ENCODE measurements at places on chromosomes 16 and 17.

DNA sequence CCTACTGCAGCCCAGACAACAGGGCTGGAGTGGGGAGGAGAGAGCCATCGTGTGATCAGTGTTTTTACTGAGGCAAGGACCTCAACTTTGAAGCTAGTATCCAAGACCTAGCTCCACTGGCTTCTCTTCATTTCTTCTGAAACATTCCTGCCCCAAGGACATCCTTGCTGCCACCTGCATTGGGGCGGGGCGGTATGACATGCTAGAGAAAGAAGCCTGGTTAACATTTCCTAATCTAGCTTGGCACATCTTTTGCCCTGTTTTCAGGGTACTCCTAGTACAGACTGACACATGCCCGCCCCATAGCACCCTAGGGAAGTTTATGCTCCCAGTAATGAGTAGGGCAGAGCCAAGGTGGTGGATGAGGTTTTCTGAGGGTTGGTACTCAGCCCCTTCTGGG is 17.8 kb upstream of the ANKRD40CL start:
- no peak for DNase-seq

- DNase-seq = no peak
Observed at GRCh38 chr17:80453126-80453997, 23.0 kb downstream of the NPTX1 start.

DNA sequence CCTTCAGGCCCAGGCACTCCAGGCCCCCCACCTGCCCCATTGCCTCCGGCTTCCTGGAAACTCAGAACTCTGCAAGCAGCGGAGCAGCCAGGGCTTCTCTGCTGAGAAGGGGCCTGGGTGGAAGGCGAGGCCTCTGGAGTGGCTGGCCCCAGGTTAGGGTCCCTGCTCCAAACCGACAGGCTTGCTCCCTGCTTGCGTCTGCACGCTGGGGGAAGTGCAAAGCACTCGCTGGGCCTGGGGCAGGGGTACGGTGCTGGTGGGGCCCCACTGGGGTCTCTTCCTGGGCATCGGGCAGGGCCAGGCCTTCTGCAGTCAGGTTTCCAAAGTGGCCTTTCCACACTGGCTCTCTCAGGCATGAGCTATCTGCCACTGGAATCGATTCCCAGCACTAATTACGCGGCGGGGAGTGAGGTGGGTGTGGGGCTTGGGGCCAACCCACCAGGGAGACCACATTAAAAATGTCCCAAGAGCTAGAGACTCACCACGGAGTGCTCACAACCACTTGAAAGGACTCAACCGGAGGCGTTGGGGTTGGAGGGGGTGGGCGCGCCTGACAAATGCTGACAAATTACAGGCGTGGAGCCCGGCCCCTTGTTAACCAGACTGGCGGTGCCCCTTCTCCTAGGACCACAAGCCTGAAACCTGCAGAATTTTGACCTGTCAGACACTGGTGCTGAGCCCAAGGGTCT is 17.9 kb downstream of the FAM83G start:
- DNase-seq = no peak

DNA sequence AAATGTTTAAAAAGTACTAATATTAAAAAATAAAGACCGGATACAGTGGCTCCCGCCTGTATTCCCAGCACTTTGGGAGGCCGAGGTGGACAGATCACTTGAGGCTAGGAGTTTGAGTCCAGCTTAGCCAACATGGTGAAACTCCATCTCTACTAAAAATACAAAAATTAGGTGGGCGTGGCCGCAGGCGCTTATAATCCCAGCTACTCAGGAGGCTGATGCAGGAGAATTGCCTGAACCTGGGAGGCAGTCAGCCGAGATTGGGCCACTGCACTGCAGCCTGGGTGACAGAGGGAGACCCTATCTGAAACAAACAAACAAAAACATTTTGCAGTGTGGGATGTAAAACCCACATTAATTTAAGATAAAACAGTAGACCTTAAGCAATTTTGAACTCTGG is 11.8 kb downstream of the CDC27 start:
- DNase-seq = no peak

DNA sequence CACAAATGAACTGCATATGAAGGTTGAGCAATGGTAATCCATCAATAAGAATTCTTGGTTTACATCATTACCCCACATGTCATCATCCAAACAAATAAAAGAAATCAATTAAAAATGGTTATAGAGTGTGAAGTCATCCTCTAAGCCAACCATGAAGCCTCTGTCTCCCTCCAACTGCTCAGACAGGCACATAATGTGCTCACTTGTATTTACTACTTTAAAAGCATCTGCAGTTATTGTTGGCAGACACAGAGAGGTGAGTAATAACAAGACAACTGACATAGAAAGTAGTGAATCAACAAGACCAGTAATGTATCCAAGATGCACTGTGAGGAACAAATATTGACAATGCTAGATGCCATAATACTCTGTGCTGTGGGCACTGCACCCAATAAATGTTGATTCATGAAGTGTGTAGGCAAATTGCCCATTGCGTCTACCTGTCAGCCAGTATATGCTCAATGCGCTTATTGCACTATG is 20.0 kb downstream of the ADAMTS18 start:
- DNase-seq = no peak

DNA sequence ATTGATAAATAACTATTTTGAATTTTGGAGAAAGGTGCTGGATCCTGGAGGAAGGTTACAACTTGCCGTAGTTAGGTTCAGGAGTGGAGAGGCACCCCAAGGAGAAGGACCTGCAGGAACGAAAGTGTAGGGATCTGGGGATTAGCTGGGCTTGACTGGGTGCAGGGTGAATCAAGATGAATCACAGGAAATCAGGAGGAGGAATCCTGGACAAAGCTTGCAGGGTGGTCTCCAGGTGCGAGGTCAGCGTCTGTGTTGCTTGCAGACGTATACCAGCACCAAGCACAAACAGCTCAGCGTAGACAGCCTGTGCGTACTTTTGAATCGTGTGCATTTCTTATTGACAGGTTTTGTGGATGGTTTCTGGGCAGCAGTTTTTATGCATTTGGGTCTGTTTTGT is 144.3 kb downstream of the MSI2 start:
- DNase-seq = no peak

DNA sequence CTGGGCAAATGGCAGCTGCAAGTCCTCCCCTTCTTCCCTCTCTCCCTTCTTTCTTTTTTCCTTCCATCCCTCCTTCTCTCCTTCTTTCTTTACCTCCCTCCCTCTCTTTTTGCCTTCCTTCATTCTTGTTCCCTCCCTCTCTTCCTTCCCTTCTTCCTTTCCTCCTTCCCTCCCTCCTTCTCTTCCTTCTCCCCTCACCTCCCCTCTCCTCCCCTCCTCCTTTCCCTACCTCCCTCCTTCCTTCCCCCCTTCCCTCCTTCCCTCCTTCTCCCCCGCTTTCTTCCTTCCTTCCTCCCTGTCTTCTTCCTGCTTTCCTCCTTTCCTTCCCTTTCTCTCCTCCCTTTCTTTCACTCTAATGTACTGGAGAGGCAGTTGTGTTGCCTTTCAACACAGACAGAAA is 110.8 kb upstream of the SALL1 start:
- DNase-seq = no peak

DNA sequence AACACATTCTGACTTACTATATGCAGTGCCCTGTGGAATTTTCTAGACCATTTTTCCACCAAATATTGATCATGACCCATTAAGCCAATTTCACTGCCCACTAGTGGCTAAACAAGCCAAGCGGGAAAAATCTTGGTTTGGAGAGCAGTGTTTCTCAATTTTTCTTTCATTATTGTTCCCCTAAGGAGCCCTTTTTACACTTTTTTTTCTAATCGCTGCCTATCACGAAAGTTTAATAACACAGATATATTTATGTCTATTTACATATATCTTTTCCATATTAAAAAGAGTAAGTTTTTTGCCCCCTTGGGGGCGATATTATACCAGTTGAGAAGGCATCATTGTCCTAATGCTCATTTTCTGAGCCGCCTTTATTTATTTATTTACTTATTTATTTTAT is 10.8 kb upstream of the TLCD3B start:
- no peak for DNase-seq

DNA sequence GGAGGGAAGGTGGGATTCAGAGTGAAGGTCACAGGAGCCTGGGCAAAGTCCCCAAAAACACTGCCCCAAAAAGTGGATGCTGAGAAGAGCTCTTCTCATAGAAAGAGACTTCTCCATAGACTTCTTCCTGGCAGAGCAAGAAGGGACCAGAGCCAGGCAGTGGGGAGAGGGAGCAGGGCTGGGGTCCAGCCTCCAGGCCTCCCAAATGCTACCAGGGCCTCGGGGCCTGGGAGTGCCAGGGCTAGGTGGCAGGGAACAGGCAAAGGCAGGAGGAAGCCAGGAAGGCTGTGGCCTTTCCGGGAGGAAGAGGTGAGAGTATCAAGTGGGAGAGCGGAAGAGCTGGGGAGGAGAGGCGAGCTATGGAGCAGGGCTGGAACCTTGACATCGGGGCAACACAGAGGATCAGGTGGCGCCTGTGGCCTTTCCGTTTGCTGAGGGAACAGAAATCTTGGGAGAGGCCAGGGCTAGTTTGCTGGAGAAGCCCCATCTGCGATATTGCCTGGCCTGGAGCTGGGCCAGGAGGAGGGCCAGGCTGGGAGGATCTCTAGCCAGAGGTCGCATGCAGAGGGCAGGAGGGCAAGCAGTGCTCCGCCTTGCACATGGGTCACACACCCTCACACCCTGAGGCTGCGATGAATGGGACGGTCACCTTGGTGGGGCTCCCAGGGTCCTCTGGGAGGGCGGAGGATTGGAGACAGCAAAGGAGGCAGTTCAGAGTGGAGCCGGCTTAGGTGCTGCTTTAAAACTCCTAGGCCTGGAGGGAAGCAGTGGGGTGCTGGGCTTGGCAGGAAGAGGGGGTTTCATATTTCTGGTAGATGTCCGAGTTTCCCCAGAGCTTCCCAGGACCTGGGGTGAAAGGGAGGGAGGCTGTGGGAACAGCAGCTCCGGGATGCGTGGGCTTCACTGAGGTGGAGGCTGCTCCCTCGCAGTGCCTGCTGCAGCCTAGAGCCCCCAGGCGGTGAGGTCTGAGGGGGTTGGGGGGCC is 3.4 kb downstream of the SLC16A5 start:
- DNase-seq = no peak

DNA sequence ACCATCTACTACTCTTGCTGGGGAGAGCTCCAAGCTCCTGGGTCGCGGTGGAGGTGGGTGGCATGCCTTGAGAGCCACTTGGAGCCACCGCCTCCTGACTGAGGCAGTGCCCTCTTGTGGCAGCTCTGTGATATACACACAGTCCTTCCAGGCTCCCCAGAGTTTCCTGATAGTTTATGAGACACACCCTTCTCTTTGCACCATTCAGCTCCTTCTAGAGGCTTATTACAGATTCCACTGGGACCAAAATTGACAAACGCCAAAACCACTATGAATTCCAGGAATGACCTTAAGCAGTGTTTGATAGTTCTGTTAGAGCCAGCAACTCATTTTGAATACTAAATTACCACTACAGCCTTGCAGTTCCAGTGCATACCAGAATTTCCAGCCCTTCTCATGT is 170.1 kb upstream of the CDH13 start:
- DNase-seq = peak; percentile 57

- DNase-seq = no peak
Observed at GRCh38 chr16:49019081-49019633, 262.5 kb downstream of the CBLN1 start.

DNA sequence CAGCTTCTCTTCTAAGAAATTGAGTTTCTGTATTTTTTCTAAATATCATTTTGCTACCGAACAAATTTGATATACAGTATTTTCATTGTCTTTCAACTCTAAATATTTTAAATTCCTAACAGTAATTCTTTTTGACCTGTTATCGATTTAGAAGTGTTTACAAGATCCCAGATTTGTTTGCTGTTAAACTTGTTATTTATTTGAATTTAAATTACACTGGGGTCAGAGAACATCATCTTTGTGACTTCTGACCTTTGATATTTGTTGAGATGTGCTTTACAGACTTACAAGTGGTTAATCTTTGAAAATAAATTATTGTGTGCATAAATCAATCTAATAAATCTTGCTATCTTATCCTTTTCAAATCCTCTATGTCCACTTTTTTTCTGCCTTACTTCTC is 94.2 kb downstream of the ARHGAP44 start:
- DNase-seq = no peak

DNA sequence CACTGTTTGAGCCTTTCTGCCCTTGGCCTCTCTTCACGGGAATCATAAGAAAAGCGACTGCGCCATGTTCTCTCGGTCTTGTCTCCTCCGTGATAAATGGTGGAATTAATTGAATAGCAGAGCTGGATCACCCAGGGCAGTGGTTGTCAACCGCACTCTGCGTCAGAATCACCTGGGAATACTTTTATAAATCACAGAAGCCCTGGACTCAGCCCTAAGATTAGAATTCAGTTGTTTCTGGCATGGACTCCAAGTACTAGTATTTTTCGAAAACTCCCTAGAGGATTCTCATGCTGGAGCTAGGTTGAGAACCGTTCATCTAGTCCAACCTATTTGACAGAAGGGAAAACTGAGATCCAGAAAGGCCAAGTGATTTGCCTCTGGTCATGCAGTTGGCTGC is 64.1 kb downstream of the SPACA3 start:
- DNase-seq = no peak

DNA sequence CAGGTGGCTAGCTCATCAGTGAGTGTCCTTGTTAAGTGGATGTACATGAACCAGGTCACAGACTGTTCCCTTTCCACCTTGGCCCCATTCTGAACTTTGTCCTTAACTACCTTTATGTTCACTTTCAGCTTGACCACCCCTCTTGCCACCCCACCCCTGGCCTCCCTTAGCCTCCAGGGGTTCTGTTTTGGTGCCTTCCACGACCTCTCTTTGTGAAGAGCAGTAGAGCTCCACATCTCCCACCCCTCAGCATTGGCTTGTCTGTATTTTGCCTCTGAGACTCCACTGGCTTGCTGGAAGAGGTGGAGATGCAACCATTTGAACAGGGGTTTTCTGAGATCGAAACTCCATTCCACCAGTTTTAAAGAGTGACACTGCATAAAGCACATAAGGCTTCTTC is 123.5 kb downstream of the RGS9 start:
- no peak for DNase-seq

GRCh38 chr16:86480444-86480843 is 29.9 kb upstream of the FOXF1 start:
- no peak for DNase-seq

GRCh38 chr17:77346765-77347164 is 206.0 kb downstream of the SEC14L1 start:
- no peak for DNase-seq

- DNase-seq = no peak
Observed at GRCh38 chr17:30308406-30308805, 16.7 kb upstream of the BLMH start.

- DNase-seq = no peak
Observed at GRCh38 chr16:398561-399339, 1.8 kb downstream of the NME4 start.

DNA sequence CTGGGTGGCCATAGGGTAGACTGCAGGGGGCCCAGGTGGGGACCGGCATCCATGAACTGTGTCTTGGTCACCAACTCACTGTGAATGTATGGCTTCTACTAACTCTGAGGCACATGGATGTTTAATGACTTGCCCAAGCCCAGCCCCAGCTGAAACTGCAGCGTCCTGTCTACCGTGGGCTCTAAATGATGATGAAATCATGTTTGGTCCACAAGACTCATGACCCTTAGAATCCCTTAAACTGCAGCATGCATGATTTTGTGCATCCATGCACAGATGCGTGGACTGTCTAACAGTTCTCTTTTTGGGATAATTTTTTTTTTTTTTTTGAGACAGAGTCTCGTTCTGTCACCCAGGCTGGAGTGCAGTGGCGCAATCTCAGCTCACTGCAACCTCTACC is 32.4 kb upstream of the CREBBP start:
- DNase-seq = no peak

Data from neural crest cell (in vitro differentiated cells).